ENCODE measurements at places on chromosomes 11 and 22.

- DNase-seq = peak; percentile 47
Observed at GRCh38 chr11:8911029-8911823, at the start of gene AKIP1. Gene AKIP1, plus strand, starts transcription at chr11:8911189. Its CDS starts 261 bp downstream, at chr11:8911450.

GRCh38 chr11:129959687-129960086, 42.9 kb downstream of the PRDM10 start:
- no peak for DNase-seq

DNA sequence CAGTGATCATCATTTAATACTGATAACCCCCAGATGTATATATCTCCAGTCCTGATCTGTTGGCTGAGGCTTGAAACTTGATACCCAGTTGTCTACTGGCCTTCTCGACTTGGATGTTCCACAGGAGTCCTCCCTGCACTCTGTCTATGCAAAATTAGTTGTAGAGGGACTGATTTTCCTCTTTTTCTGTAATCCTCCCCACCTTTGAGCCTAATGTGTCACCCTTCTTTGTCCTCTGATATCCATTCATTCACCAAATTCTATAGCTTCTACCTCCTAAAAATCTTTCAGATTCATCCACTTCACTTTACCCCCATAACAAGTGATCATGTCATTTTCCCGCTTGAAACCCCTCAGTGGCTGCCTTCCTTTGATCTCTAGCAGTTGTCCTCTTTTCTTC, 16.4 kb downstream of the COA4 start:
- DNase-seq = no peak

- DNase-seq = no peak
Observed at GRCh38 chr11:45477588-45477987, 187.8 kb downstream of the CHST1 start.

GRCh38 chr11:43582863-43583462, 97.6 kb upstream of the HSD17B12 start:
- DNase-seq = no peak

DNA sequence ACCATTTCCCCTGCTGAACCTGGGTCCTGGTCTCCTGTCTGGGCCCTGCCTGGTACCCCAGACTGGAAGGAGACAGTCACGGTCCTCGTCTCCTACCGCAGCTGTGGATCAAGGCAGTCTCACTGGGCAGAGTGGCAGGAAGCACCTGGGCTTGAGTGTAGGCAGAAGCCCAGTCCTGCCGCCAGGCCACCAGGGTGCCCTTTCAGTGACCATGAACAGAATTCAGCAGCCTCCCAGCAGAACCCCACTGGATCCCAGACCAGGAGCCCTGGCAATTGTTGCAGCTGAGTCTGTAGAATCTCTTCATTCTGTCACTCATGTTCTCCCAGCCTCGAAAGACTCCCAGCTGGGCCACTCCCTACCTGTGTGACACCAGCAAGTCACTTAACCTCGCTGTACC, 25.5 kb upstream of the CREB3L1 start:
- no peak for DNase-seq

DNA sequence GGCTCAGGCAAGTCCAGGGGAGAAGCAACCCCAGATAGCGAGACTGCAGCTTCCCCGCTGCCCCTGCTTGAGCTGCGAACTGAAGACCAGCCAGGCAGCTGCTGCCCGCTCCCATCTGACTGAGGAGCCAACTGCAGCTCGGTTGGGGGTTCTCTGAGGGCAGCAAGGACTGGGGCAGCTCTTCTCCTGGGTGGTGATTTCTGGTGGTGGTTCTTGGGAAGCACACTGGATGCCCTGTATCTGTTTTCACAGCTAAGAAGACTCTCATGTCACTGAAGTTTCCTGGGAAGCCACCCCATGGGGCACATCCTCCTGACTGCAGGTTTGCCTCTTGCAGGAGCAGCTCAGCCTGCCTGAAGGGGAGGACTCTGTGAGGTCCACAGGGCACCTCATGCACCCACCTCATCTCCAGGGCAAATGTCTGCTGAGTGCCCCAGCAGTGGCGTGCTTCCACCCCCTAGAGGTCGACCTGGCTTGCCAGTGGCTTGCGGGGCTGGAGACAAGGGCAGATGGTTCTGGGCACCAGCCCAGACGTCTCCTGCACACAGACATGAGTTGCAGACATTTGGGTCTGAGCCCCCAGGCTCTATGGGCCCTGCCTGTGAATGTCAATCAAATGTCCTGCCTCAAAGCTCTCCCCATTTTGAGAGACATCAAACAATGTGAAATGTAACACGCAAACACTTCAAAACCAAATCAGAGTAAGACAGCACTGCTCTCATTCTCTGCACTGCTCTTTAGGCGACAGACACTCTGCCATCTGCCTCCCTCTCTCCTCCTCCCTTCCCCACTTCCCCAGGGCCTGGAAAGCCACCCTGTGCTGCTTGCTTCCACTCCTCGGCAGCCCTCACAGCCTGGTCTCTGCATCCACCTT, 800.9 kb downstream of the BRD1 start:
- no peak for DNase-seq

- no peak for DNase-seq
Observed at GRCh38 chr11:119112314-119113020, 5.3 kb downstream of the C2CD2L start.

- no peak for DNase-seq
Observed at GRCh38 chr11:5277807-5278382, 8.2 kb upstream of the HBE1 start.

DNA sequence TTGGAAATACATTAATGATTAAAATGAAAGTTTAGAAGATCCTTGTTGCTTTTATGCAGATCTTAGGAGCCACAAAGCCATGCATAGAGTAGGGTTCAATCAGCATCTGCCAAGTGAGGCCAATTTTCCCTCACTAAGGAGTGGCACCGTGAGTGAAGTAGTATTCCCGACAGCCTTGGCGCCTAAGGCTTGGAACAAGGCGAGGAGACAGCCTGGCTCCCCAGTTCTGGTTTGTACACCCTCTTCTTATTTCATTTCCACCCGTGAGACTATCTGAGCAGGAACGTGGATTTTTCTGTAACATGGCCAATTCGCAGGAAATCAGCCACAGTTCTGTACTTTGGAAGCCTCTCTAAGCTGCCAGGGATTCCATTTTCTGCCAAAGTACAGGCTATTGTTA, 22.6 kb downstream of the FADS2 start:
- DNase-seq = no peak

GRCh38 chr22:27115816-27116256, 458.4 kb downstream of the MIAT start:
- no peak for DNase-seq

- DNase-seq = no peak
Observed at GRCh38 chr11:37449146-37449545, 851.1 kb upstream of the RAG2 start.

GRCh38 chr11:1238767-1239595, 16.1 kb downstream of the MUC5B start:
- no peak for DNase-seq

DNA sequence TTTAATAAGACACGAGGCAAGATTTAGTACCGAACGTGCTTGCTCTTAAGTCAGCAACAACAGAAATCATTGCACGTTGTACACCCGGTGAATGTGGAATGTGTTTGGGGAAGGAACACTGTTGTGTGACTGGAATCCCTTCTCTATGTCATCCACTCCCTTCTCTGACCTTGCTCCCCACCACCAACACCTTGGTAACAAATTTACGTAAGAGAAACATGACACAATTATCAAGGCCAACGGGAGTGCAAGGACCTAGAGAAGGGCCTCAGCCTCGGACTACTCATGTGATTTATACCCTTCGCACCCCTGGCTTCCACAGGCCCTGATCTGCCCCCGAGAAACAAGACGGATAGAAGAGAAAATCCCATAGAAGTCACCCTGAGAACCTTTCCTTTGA, 236.2 kb downstream of the LARGE1 start:
- no peak for DNase-seq

GRCh38 chr11:28346209-28346608, 238.0 kb downstream of the METTL15 start:
- DNase-seq = no peak

- no peak for DNase-seq
Observed at GRCh38 chr22:44894782-44895181, 115.0 kb downstream of the PHF21B start.

DNA sequence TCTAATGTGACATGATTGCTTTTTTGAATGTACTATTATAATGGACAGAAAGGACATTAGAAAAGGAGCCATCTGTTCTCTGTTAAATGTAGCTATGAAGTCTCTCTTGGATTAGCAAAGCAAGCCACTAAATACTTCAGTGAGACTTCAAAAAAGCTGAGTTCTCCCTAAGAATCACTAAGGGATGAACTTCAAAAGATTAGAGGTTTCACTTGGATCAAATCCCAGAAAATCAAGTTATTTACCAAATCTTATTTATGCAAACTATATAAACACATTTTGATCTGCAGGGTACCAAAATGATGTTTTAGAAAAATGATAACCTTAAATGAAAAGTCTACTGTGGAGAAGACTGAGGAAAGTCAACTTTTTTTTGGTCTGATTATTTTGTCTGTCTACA, 82.1 kb upstream of the MTMR2 start:
- no peak for DNase-seq

- DNase-seq = no peak
Observed at GRCh38 chr11:68351450-68352275, 39.3 kb downstream of the LRP5 start.

DNA sequence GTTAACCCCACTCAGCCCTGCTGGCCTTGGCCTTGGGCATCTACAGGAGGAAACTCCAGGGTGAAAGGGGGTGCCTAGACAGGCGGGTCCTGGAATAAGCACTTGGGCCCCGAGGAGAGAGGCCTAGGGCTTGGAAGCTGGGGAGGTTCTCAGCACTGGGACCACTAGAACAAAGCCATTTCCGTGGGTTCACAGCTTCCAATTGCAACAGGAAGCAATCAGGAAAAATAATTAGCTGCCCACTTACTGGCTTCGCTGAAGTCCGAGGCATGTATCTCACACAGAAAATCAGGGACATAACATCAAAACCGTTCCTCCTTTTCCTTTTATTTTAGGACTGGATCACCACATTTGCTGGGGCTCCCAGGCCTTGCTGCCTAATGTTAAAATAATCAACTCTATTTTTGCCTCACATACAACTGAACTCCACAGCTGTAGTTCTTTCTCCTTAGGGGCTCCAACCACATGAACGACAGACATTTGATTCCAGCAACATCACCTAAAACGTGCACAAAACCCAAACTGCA, 161.1 kb upstream of the GRK3 start:
- no peak for DNase-seq

GRCh38 chr11:1548221-1549070, 23.6 kb downstream of the DUSP8 start:
- DNase-seq = no peak

- DNase-seq = no peak
Observed at GRCh38 chr11:12048936-12049790, 40.7 kb upstream of the DKK3 start.

- no peak for DNase-seq
Observed at GRCh38 chr11:70252844-70253243, 17.6 kb upstream of the PPFIA1 start.

DNA sequence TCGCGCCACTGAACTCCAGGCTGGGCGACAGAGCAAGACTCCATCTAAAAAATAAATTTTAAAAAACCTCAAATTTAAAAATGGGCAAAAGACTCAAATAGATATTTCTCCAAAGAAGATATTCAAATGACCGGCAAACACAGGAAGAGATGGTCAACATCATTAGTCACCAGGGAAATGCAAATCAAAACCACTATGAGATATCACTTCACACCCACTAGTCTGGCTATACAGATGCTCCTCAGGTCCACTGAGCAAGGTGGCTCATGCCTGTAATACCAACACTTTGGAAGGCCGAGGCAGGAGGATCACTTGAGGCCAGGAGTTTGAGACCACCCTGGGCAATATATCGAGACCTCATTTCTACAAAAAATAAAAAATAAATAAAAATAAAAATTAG, 43.3 kb upstream of the SLC35C1 start:
- DNase-seq = no peak

DNA sequence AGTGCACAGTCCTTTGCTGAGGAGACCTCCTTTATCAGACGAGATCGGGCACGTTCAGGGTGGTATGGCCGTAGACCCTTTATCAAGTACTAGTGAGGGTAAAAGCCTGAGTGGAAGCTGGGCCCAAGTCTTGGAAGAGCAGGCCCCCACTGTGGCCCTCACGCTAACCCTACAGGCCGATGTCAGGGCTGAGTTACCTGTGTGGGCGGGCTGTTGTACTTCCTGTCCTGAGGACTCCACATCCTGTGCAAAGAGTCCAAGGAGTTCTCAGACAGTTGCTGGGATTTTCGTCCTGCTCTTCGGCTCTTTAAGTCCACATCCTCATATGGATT, 34.9 kb downstream of the RPL27A start:
- no peak for DNase-seq

GRCh38 chr11:1180947-1181391, 23.2 kb downstream of the MUC5AC start:
- no peak for DNase-seq

DNA sequence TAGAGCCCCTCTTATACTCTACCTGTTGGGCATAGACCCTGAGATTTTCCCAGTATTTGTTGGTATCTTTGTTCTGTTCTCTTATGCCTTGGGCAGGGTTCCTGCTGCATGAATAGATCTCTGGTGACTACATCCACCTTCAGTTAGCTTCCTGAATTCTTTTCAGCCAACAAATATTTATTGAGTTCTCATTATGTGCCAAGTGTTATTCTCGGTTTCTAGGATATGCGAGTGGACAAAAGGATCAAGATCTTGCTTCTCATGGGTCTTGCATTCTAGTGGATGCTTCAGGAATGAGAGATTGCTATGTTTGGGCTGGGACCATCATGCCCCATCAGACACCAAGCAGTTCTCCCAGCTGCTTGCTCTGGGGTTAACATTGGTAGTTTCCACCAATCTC, 340.0 kb downstream of the METTL15 start:
- no peak for DNase-seq

GRCh38 chr11:19267567-19267966, 26.8 kb upstream of the E2F8 start:
- DNase-seq = no peak

DNA sequence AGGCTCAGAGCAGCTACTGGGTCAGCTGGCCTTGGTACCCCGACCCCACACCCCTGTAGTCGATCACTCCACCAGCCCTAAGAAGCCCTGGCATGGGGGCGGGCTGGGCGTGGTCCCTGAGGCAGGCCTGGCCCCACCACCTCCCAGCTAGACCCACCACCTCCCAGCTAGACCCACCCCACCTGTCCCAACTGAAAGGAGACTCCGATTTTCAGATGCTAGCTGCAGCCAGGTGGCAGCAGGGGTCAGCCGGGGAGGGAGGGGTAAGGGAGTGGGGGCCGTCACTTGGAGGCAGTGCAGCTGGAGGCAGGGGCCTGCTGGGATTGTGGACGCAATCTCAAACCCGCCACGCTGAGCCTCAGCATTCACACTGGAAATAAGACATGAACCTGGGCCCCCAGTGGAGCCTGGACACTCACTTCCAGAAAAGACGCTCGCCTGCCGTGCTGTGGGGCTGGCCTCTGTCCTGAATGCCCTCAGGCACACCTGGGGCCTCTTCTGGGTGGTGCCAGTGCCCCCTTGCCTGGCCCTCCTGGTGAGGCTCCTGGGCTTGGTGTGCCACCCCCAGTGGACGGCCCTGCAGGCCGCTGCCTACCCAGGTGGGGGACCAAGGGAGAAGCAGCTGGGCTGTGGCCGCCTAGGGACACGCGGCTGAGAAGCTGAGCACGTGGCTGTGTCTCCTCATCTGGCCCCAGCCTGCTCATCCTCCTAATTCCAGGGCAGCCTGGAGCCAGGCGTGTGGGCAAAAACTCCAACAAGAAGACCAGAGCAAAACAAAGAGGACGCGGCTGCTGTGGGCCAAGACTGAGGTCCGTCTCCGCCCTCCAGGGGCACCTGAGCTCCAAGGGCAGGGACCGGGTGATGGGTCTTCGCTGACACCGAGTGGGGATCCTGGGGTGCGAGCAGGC, 26.7 kb downstream of the OSBPL5 start:
- no peak for DNase-seq

- no peak for DNase-seq
Observed at GRCh38 chr11:2902784-2903671, 17.5 kb upstream of the CDKN1C start.

Measured in cortex of kidney (tissue), 1 donor.